Type B pancreatic cell (in vitro differentiated cells): ENCODE measurements at places on chromosomes 6 and 20. TPM values are rescaled to one million over a fixed set of nuclear protein-coding genes. Genes with fewer than 3 reads are reported as not detected.

The EFCAB8 gene
- 0.07 and 0.97 TPM in 2 replicates for total RNA-seq

The PCK1 gene
- total RNA-seq = 2.3 and 4.7 TPM in 2 replicates

DNA sequence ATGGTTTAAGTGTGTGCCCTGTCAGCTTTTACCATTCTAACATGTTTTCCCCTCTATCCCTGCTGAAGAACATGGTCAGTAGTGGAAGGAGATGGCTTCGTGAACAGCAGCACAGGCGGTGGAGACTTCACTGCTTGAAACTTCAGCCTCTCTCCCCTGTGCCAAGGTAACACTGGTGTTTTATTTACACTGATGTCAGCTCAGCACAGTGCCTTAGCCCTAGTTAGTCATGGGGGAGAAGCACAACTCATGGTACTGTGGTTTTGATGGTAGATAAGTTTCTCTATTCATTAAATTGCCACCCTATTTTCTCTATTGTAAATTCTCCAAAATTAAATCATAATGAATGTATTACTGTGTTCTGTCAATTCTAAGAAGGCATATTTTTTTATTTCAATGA, 56.6 kb downstream of the MTHFD1L start:
- DNase-seq = no peak
- no peak overlapping the region for H3K27ac ChIP-seq
- H3K4me3 ChIP-seq = no peak overlapping the region
- H3K27me3 ChIP-seq = no peaks in the 10 kb centered on the region
- H3K4me1 ChIP-seq = peaks cover 4% of the 10 kb centered on the region

DNA sequence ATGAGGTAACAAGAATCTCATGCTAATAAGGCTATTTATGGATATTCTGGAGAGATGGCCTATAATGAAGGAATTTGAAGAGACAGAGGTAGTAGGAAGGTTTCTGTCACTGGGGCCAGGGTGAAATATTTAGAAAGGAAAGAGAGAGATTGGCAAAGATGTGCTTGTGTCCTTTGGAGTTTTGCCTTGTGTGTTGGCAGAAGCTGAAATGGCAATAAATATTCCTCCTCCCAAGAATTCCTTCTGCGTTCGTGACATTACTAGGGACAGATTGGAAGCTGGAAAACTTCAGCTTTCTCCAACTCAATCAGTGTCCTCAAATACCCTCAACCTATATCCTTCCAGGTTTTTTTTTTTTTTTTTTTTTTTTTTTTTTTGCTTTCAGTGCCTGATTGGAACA, 6.3 kb downstream of the SAMD5 start:
- H3K4me1 ChIP-seq = peaks cover 13% of the 10 kb centered on the region
- H3K27me3 ChIP-seq = peaks cover 19% of the 10 kb centered on the region
- DNase-seq = no peak

DNA sequence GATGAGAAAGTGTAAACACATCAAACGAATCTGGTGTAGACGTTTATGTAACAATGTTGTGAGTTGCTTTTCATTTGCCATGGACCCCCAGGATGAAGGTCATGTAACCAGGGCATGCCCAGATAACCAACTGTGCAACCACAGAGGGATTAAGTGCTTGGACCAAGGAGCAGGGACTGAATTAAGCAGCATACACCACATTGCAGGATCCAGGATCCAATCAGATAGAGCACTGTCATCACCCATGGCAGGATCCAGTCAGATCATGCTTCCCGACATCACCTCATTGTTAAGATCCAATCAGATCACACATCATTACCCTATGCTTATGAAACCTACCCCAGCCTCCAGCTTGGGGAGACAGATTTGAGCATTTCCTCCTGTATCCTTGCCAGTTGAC, 74.3 kb upstream of the RCAN2 start:
- no peak overlapping the region for H3K27ac ChIP-seq
- H3K4me3 ChIP-seq = no peak overlapping the region
- no peaks in the 10 kb centered on the region for H3K36me3 ChIP-seq
- H3K27me3 ChIP-seq = no peaks in the 10 kb centered on the region
- DNase-seq = no peak
- H3K4me1 ChIP-seq = no peaks in the 10 kb centered on the region

The GNMT gene
- total RNA-seq = 0.26 and 0.39 TPM in 2 replicates

The SUPT3H gene
- total RNA-seq = 8.6 and 18.4 TPM in 2 replicates

GRCh38 chr6:136822046-136822375, 381 bp upstream of the PEX7 start:
- H3K36me3 ChIP-seq = peaks cover 17% of the 10 kb centered on the region
- peaks cover 6% of the 10 kb centered on the region for H3K4me1 ChIP-seq
- H3K27ac ChIP-seq = peak overlapping the region; percentile 94
- H3K4me3 ChIP-seq = peak overlapping the region; percentile 94
- H3K27me3 ChIP-seq = peaks cover 6% of the 10 kb centered on the region

- H3K4me1 ChIP-seq = no peaks in the 10 kb centered on the region
- no peak overlapping the region for H3K27ac ChIP-seq
- no peaks in the 10 kb centered on the region for H3K27me3 ChIP-seq
- H3K4me3 ChIP-seq = no peak overlapping the region
Measured at GRCh38 chr6:83954371-83954770, 79.2 kb upstream of the MRAP2 start.

- DNase-seq = no peak
- H3K4me3 ChIP-seq = no peak overlapping the region
- no peaks in the 10 kb centered on the region for H3K4me1 ChIP-seq
- H3K27me3 ChIP-seq = peaks cover 6% of the 10 kb centered on the region
- H3K36me3 ChIP-seq = no peaks in the 10 kb centered on the region
Measured at GRCh38 chr6:134766497-134766896, 183.4 kb downstream of the ALDH8A1 start.

The HSPA1L gene
- 1.8 and 1.9 TPM in 2 replicates for total RNA-seq

DNA sequence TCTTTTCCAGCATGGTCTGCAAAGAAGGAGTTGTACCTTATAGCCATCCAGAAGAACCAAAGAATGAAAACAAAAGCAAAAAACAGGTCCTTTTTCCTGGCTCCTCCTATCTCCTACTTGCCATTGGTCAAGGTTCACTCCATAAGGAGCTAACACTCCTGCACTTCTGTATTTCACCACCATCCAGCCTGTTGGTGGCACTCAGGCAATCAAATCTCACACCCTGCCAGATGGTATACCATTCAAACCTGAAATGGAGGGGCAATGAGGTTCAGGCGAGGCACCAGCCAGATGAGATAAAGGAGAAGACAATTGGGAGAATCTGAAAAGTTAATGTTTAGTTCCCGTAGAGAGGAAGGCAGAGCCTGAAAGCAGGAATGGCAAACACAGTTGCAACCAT, 203.8 kb downstream of the ALDH8A1 start:
- no peak for DNase-seq
- no peaks in the 10 kb centered on the region for H3K27me3 ChIP-seq
- H3K27ac ChIP-seq = no peak overlapping the region
- H3K4me1 ChIP-seq = peaks cover 5% of the 10 kb centered on the region
- H3K4me3 ChIP-seq = no peak overlapping the region

The RBBP8NL gene
- total RNA-seq = 7.3 and 17.9 TPM in 2 replicates

GRCh38 chr6:24827970-24828369, 29.3 kb upstream of the ARMH2 start:
- no peak for DNase-seq
- no peaks in the 10 kb centered on the region for H3K36me3 ChIP-seq
- H3K27me3 ChIP-seq = no peaks in the 10 kb centered on the region
- H3K4me1 ChIP-seq = peaks cover 30% of the 10 kb centered on the region
- H3K4me3 ChIP-seq = no peak overlapping the region
- no peak overlapping the region for H3K27ac ChIP-seq

- no peak overlapping the region for H3K4me3 ChIP-seq
- DNase-seq = no peak
- no peaks in the 10 kb centered on the region for H3K36me3 ChIP-seq
- H3K4me1 ChIP-seq = peaks cover 15% of the 10 kb centered on the region
- H3K27me3 ChIP-seq = peaks cover 4% of the 10 kb centered on the region
Measured at GRCh38 chr6:112033791-112034615, 19.9 kb upstream of the CCN6 start.

The KCNK5 gene
- 7.6 and 10.1 TPM in 2 replicates for total RNA-seq

The REV3L gene
- total RNA-seq = 28.5 and 34.4 TPM in 2 replicates

The ENPP5 gene
- 4.2 and 6.6 TPM in 2 replicates for total RNA-seq

GRCh38 chr20:48329676-48330664, 497.8 kb downstream of the PREX1 start:
- no peak for DNase-seq
- H3K4me1 ChIP-seq = peaks cover 39% of the 10 kb centered on the region
- peaks cover 11% of the 10 kb centered on the region for H3K27me3 ChIP-seq
- H3K27ac ChIP-seq = peak overlapping the region; percentile 58
- H3K36me3 ChIP-seq = no peaks in the 10 kb centered on the region
- no peak overlapping the region for H3K4me3 ChIP-seq

DNA sequence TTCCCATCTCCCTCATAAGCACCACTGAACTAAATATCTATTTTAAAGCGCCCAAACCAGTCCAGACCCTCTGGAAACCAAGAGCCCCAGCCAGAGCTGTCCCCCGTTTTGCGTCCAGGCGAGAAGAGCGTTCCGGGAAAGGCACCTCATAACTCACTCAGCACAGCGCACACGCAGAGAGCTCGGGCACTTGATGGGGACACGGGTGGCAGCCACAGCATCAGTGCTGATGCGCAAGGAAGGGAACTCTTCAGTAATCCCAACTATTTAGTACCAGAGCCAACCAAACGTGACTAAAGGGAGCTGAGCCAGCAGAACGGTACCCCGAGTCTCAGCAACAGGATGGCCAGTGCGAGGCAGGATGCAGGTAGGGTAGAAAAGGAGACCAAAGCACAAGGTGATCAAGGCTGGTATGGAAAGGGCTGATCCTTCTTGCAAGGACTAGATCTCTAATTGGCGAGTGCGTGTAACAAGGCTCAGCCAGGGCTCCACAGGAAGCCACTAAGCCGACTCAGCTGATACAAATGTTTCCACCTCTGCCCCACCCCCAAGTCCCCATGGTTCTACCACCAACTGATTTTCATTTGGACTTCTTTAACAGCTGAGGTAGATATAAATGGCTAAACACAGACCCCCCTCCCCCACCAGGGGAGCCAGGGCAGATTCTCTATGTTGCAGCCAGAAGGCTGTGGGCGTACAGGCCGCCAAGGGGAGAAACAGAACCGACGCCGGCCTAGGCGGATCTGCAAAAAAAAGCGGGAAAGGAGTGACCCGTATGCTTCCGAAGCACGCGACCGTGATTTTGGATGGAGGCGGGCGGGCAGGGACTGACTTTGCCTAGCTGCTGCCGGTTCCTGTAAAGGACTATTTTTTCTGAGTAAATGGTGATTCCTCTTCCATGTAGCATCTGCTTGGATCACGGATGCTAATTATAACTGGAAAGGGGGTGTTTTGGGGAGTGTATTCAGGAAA, 183.5 kb upstream of the COL21A1 start:
- H3K4me3 ChIP-seq = no peak overlapping the region
- no peaks in the 10 kb centered on the region for H3K4me1 ChIP-seq
- no peaks in the 10 kb centered on the region for H3K27me3 ChIP-seq
- DNase-seq = no peak
- no peaks in the 10 kb centered on the region for H3K36me3 ChIP-seq
- no peak overlapping the region for H3K27ac ChIP-seq

GRCh38 chr20:41482647-41483552, 116.3 kb upstream of the EMILIN3 start:
- H3K27ac ChIP-seq = no peak overlapping the region
- H3K4me1 ChIP-seq = no peaks in the 10 kb centered on the region
- no peak for DNase-seq
- H3K36me3 ChIP-seq = peaks cover 57% of the 10 kb centered on the region

- no peak overlapping the region for H3K4me3 ChIP-seq
- H3K36me3 ChIP-seq = no peaks in the 10 kb centered on the region
- no peak overlapping the region for H3K27ac ChIP-seq
- no peak for DNase-seq
- H3K4me1 ChIP-seq = peaks cover 30% of the 10 kb centered on the region
- no peaks in the 10 kb centered on the region for H3K27me3 ChIP-seq
Measured at GRCh38 chr20:46960536-46960935, 65.9 kb downstream of the EYA2 start.

- no peak for DNase-seq
- no peaks in the 10 kb centered on the region for H3K4me1 ChIP-seq
- H3K27me3 ChIP-seq = no peaks in the 10 kb centered on the region
- H3K36me3 ChIP-seq = no peaks in the 10 kb centered on the region
Measured at GRCh38 chr6:55980627-55981211, 105.3 kb upstream of the BMP5 start.

The TMEM200A gene
- total RNA-seq = 18.4 and 19.2 TPM in 2 replicates

- H3K4me3 ChIP-seq = peak overlapping the region; percentile 54
- no peaks in the 10 kb centered on the region for H3K36me3 ChIP-seq
- H3K27me3 ChIP-seq = no peaks in the 10 kb centered on the region
- peak overlapping the region; percentile 86 for H3K27ac ChIP-seq
- peaks cover 12% of the 10 kb centered on the region for H3K4me1 ChIP-seq
Measured at GRCh38 chr6:52352239-52353018, 9.5 kb upstream of the PAQR8 start.

The NOX3 gene
- total RNA-seq = not detected in 2 replicates

DNA sequence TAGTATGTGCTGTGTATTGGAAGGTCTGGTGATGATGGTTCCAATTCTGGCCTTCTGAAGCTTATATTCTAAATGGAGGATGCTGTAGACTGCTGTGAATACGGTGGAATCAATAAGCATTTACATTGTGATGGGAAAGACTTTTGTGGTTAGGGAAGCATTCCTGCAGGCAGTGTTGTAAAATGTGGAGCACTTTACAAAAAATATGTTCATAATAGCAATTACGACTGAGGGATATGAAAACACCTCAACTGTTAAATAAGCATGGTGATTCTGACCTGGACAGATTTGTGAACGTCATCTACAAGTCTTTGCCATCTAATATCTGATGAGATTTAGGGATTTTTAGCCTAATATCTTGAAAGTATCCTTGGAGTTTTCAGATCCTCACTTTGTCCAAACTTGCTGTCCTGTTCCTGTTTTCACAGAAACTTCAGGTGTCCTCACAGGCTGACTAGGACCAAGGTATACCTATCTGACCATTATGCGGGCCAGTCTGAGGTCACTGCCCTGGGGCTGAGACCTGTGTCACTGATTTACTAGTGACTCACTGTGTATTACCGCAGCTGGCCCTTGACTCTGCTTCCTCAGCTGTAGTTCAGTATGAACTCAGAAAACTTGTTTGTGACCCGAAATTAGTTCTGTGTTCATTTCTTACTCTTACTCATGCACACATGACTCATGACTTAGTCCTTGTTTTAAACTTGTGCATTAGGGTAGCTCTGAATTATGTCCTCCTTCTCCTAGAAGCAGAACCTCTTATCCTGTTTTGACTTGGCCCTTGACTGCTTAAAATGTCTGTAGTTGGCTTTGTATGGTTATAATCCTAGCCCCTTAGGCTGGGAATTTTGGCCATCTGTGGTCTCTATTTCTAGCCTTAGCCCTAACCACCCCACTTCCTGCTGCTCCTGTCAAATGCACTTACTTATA, 343.0 kb downstream of the CDKAL1 start:
- no peaks in the 10 kb centered on the region for H3K27me3 ChIP-seq
- no peak overlapping the region for H3K4me3 ChIP-seq
- peaks cover 27% of the 10 kb centered on the region for H3K4me1 ChIP-seq
- H3K27ac ChIP-seq = peak overlapping the region; percentile 73
- no peak for DNase-seq

The ABHD16B gene
- total RNA-seq = not detected in 2 replicates

DNA sequence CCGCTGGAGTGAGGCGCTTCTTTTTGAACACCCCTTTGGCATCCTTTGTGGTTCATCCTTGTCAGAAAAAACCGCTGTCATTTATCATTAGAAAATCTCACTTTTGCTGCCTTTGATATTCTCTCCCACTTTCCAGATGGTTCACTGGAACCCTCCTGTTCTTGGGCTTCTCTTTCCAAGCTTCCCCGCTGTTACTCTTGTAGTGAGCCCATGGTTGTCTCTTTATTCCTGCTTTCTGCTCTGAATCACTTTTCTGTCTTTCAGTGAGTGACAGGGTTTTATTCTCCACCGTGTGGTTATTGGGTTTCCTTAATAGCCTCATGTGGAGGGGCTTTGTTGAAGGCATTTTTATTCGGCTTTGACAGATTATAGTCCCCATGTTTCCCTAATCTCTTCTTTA, 117.0 kb downstream of the FARS2 start:
- H3K27me3 ChIP-seq = no peaks in the 10 kb centered on the region
- no peak for DNase-seq
- no peaks in the 10 kb centered on the region for H3K36me3 ChIP-seq
- no peak overlapping the region for H3K27ac ChIP-seq
- H3K4me1 ChIP-seq = no peaks in the 10 kb centered on the region

The LRRC1 gene
- 28.9 and 60.0 TPM in 2 replicates for total RNA-seq
